ENCODE measurements at places on chromosomes 3 and 15.

DNA sequence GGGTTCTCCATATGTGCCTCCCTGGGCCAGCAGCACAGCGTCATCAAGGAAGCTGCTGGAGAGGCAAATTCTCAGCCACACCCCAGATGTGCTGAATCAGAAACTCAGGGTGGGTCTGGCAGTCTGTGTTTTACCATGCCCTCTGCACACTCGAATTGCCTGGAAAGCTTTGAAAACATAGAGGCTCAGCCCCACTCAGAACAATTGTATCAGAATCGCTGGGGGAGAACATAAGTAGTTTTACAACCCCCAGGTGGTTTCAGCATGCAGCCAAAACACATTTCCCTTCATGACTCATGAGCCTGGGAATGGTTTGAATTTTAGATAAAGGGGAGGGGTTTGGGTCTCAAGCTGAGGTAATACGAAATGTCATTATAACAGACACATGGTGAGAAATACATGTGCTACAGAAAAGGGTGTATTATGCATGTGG, 9.6 kb downstream of the TGM4 start:
- DNase-seq, result no peak

DNA sequence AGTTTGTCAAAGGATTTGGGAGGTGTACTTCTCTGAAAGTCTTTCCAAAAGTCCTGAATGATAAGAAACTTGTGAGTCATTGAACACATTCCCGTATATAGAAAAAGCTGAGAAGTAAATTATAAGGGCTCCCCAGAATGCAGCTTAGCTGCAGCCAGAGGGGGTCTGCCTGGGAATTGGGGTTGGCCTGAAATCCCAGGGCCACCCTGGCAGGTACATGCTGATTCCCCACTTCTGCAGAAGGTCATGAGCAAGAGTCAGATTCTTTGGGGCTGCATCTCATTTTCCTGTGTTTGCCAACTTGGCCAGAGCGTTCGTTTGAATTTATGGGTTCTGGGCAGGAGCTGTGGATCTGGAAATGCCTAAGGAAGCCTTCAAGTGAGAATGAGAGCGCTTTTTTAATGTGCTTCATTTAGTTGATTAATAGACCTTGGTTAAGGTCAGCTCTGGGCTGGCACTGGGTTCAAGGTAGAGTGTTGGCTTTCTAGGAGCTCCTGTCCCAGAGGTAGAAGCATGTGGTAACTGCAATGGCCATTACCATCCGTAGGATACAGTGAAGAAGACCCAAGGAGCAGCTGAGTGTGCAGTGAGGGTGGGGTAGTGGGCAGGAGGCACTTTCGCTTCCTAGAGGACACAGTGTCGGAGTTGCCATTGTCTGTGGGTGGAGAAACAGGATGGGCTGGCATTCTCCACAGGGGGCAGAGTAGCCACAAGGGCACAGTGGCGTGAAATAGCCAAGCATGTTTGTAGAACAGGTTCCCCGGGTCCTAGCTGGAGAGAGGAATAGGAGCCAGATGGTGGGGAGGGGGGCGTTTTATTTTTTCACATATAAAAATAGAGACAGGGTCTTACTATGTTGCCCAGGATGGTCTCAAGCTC, 3.2 kb downstream of the SLC6A6 start:
- DNase-seq, result no peak

- DNase-seq, result no peak
These were observed 10.3 kb downstream of the DCBLD2 start for GRCh38 chr3:98890965-98891910.

DNA sequence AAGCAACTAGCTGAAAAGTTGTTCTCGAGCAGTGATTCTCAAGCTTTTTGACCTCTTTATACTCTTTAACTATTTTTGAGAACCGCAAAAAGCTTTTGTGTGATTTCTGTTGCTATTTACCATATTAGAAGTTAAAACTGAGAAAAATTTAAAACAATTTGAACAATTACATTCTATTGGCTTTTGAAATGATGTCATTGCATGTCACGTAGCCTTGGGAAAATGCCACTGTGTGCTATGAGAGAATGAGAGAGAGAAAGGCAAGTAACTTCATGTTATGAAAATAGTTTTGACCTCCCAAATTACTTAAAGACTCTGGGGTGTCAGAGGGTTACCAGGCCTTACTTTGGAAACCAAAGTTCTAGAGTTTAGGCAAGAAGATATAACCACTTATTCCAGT, 8.0 kb downstream of the USP13 start:
- no peak for DNase-seq

DNA sequence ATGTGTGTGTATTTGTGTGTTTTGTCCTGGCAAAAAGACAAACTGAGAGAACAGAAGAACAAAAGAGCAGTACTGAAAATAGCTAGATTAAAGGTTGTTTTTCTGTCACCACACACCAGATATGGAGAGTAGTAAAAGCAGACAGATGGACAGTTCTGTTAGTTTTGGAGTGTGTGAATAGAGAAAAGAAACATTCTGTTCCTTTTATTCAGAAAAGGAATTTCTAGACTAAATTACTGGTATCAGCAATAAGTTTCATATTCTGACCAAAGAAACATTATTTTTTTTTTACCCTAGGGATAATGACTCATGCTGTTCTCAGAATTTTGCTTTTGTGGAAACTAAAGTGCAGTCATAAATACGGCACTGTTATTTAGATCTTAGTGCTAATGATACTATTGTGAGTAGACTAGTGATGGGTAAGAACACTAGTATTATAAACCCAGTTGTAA, 32.9 kb downstream of the PIK3CA start:
- no peak for DNase-seq

GRCh38 chr15:77507911-77508310, 87.2 kb downstream of the HMG20A start:
- DNase-seq, result no peak

DNA sequence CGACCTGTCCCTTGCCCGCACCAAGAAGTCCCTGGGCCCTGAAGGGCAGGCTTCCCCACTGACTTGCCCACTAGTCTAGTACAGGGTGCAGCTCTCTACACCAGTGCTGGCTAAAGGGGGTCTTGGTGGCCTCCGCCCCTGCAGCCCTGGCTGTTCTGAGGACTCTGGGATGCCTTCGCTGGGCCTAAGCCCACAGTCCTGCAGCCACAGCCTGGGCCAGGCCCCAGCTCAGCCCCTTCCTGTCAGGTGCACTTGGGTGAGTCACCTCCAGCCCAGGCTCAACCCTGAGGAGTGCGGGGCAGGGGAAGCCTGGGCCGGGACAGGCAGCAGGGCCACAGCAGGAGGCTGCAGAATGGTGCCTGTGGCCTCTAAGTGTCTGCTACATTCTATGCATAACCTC, 971 bp downstream of the C3orf22 start:
- DNase-seq, result no peak

DNA sequence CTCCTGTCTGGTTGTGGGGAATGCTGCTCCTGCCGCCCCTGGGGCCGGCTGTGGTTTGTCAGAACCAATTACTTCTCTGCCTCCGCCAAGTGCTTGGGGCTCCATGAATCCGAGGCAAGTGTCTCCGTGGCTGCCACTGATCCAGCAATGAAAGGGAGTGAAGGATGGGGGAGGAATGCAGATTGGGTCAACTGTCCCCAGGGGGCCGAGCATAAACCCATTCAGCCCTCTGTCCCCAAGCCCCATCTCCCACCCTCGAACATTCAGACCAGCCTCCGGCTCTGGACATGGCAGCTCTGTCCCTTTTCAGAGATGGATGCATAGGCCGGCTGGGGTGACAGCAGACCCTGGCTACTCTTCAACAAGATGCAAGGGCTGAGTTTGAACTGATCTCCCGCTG, 35.5 kb downstream of the CACNA2D2 start:
- no peak for DNase-seq

- DNase-seq, result no peak
These were observed 72.5 kb downstream of the ATP2B2 start for GRCh38 chr3:10432931-10433330.

GRCh38 chr3:164687211-164687610, 391.1 kb downstream of the SI start:
- no peak for DNase-seq

DNA sequence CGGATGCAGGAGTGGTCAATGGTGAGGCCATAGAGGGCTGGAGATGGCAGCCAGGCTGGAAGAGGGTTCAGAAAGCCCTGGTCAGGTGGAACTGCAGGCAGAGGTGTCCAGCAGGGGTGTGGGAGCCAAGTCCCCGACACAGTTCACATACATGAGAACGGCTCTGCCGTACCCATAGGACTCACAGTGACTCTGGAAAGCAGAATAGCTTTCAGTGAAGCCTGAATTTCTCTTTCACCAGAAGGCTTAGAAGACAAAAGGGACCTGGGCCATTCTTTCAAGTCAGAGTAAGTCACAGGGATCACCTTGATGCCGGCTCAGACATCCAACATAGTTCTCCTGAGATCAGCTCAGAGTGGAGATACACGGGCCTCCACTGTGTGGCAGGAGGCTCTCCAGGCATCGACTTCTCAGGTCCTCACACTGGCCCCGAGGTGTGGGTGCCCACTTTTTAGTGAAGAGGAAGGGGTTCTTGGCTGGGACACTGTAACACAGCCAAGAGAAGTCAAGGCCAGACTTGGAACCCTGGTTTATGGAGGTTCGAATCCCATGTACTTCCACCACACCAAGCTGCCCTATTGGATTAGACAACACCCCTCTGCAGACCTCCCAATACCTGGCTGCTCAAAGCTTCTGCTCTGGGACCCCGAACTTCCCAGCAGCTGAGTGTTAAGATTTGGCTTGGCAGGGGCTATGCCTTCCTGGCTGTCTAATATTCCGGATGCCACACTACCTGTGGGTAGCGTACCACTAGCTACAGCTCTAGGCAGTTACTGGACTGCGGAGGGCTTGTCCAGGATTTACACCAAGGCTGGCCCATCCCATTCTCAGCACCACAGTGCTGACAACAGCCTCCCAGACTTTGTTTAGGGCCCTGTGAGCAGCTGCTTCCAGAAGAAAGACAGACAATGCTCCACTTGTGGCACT, 40.4 kb upstream of the RAB6B start:
- DNase-seq, result no peak

DNA sequence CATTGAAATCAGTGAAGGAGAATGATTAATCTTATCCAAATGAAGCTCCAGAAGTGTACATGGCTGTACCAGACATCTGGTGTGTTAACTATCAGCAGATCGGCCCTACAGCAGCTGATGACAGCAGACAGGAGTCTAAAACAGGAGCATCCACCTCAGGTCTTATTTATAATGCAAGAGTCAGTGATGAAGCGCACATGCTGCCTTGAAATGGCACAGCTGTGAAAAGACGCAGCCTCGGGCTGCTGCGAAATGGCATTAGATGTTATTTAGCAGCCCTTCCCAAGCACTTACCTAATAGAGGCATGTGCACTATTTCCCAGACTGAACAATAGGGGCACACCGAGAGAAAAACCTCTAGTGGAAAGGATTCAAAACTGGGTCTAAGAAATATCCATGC, 472.3 kb upstream of the CBLB start:
- DNase-seq, result no peak

DNA sequence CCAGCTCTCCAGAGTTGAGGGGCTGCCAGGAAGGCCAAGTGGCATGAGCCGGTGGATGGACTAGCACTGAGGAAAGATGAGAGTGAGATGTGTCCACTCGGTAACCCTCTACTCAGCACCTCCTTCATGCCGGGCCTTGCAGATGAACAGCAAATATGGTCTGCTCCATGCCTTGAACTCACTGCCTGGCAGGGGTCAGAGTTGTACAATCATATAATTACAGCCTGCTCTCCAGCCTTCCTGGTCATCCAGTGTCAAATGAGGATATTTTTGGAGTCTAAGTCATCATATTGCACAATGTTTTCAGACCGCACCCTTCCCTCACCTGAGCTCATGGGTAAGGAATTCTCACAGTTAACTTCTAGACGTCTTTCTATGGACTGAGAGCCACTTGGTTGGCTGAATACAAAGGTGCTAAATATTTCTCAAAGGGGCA, 4.9 kb downstream of the MGLL start:
- DNase-seq, result no peak
